Erythroblast (primary cell): ENCODE measurements at places on chromosomes 11 and 22.
A peak's percentile ranks its signal among the peaks of the same experiment; 100 is the strongest.

- no peak for DNase-seq
These were observed 28.1 kb upstream of the SCGB1A1 start for GRCh38 chr11:62390722-62391121.

GRCh38 chr11:62370743-62371440 lies 33.6 kb downstream of the ASRGL1 start:
- peak; percentile 15 for DNase-seq

DNA sequence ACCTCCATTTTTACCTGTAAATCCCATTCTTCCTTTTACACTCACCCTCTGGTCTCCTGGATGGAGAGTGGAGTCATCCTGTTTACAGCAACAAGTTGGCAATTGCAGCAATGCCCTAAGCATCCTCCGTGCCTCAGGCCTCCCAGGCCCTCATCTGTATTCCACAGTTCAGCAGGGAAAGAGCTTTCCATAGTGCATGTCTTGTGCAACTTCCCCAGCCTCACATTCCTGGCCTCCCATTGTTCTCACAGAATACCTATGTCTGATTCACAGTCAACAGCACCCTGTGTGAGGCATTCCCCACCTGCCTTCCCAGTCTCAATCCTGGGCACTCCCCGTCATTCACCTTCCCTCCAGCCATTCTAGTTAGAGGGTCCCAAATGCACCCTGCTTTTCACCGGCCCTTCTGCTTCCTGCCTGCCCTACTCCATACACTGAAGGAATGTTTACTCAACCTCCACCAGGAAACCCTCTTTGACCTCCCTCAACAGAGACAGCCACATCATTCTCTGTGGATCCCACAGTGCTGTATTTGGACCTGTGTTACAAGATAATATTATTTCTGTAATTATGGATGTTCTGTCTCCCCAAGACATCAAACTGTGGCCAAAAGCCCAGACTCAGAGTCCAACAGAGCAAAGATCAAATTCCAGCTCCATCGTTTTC lies 405.7 kb downstream of the BUD13 start:
- no peak for DNase-seq

GRCh38 chr22:50416996-50417395 lies 57.8 kb downstream of the SBF1 start:
- DNase-seq: no peak

DNA sequence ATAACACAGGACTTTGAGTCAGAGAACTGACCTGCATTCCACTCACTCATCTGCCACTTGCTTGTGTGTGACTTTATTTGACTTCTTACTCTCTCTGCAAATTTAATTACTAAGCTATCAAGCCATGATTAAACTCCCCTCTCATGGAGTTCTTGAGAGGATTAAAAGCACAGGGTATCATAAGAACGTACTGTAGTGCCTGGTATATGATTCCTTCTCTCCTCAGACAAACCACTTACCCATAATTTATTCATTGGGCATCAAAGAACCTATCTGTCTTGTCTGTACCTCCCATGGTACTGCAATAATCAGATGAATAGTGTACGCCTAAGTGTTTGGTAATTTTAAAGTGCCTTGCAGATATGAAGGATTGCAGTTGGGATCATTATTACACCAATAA lies 130.6 kb upstream of the UBASH3B start:
- DNase-seq: no peak

- DNase-seq: no peak
These were observed 3.6 kb downstream of the TRABD start for GRCh38 chr22:50189184-50189848.

GRCh38 chr11:2770761-2771301 lies 71.0 kb upstream of the KCNQ1OT1 start:
- peak; percentile 56 for DNase-seq
